NCI-H226 (cell line): ENCODE measurements at places on chromosomes 5 and 9.

GRCh38 chr9:90137801-90138200 is 504.8 kb downstream of the DIRAS2 start:
- no peak for DNase-seq

GRCh38 chr9:128555180-128555721 is 2.9 kb downstream of the SPTAN1 start:
- peak; percentile 86 for DNase-seq

DNA sequence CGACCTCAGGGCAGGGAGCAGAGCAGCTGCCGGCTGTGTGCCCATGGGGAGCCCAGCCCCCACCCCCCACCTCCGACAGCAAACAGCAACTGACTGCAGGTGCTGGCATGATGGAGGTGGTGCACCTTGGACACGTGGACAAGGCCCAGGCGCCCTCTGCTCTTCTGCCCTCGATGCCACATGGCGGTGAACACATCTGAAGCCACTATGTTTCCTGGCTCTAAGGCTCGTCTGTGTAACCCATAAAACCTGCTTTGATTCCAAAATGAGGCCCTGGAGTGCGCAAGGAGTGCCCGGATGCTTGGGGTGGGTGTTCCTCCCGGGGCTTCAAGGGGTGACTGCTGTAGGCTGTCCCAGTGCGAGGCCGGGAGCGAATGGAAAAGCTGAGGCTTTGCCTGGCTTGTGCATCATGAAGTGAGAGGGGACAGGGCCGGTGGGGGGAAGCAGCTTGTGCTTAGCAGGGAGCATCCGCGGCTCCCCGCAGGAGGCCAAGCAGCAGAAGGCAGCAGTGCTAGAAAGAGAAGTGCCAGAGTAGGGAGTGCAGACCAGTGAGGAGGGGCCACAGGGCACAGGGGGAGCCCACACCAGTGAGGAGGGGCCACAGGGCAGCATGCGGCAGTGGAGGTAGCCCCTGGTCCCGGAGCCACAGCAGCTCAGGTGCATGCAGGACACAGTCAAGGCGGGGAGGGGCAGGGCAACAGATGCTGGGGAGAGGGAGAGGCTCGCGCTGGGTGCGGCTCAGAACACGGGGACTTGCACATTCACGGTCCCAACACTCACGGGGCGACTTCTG is 30.0 kb downstream of the NKD2 start:
- no peak for DNase-seq

- DNase-seq: peak; percentile 63
Observed at GRCh38 chr5:136028782-136029742, at the start of gene TGFBI. Gene TGFBI (plus strand): TSS chr5:136028988. CDS start chr5:136029056, 68 bp downstream.

DNA sequence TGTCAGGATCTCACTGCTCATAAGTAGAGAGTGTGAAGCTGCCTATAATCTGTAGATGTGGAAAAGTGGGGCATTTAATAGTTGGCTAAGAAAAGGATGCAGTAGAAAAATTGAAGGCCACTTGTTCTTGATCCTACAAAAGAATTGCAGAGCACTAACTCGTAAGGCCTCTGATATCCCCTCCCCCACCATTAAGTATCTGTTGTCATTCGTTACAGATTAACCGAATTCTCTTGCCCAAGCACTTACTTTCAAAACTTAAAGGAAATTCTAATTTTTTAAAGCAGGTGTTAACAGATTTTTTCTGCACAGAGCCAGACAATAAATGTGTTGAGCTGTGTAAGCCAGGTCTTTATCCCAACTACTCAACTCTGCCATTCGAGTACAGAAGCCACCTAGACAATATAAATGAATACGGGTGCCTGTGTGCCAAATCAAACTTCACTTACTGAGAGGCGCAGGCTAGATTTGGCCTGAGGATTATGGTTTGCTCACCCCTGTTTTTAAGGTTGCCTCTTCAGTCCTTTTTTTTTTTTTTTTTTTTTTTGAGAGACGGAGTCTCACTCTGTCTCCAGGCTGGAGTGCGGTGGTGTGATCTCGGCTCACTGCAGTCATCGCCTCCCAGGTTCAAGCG is 234.8 kb downstream of the RFK start:
- DNase-seq: no peak

DNA sequence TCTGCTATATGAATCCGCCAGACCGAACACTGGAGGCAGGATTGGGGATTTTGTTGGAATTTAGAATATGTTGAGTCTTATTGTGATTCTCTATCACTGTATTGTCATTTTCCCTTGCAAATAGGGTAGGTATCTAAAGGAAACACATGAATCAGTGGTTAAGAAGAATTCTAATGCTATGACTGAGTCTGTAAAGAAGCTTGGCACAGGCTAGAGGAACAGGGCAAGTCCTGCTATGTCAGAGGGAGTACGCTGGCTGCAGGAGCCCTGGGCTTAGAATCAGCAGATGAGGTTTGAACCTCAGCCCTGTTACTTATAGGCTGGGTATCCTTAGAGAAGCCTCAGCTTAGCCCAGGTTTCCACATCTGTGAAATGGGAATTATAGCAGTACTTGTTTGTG is 198.1 kb downstream of the NR3C1 start:
- peak; percentile 97 for DNase-seq

GRCh38 chr5:151183456-151184245 is 26.1 kb upstream of the ANXA6 start:
- DNase-seq: no peak

- peak; percentile 86 for DNase-seq
Observed at GRCh38 chr9:97840521-97840920, 12.5 kb upstream of the FOXE1 start.

GRCh38 chr9:117250610-117251215 is 164.1 kb downstream of the ASTN2 start:
- no peak for DNase-seq

DNA sequence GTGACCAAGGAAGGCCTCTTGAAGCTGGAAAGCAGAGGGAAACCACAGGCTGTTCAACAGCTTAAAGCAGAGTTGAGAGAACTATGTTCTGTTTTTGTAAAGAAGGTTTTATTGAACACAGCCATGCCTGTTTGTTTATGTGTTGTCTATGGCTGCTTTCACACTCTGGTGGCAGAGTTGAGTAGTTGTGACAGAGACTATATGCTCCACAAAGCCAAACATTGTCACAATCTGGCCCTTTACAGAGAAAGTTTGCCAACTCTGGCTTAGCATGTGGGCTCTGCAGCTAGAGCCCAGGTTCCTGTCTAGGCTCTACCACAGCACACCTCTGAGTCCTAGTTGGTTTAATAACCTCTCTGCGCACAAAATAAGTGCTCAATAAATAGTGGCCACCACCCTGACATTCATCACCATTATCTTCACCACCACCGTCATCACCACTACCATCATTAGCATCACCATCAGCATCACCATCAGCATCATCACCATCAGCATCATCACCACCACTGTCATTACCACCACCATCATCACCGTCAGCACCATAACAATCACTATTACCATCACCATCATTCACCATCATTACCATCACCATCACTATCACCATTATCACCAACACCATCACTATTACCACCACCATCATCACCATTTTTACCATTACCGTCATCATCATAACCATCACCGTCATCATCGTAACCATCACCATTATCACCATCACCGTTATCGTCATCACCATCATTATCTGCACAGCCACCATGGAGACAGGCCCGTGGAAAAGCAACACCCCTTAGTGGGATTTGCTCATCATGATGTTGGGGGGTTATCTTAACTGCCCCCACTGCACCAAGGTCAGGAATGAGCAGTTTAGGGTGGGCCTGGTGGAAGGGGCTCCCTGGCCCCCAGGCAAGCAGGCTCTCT is 18.3 kb downstream of the AKNA start:
- DNase-seq: no peak

- peak; percentile 44 for DNase-seq
Observed at GRCh38 chr9:23044549-23044948, 597.9 kb downstream of the DMRTA1 start.

DNA sequence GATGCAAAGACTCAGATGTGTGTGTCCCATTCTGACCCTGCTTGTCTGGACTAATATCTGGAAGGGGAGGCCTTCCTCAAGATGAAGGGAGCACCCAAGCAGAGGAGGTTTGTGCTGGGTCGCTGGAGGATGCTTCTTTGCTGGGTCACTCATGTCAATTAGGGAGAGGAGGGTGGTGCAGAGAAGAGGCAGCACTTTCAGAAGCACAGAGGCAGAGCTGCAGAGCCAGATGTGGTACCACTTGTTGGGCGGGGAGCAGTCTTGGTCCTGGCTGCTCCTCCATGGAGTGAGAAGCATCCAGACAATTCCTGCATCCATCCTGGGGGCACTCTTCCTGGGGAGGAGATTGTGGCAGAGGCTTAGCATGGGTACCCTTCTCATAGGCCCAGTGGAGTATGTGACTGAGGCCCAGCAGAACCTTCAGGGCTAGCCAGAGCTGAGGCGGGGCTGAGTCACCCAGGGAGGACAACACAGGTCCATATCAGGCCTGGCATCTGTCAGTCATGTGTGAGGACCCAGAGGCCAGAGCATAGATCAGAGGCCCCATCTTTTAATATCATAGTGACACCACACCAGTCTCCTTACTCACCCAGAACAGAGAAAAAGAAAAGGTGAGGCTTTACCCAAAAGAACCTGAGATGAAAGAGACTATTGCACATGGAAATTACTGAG is 59.8 kb downstream of the TNFSF15 start:
- DNase-seq: no peak

GRCh38 chr9:101533334-101534204 is at the start of gene RNF20:
Gene RNF20 (plus strand): TSS chr9:101533853. CDS start chr9:101535424, 1,571 bp downstream.
- DNase-seq: peak; percentile 98

GRCh38 chr5:81827500-81827899 is 76.6 kb upstream of the SSBP2 start:
- DNase-seq: no peak

DNA sequence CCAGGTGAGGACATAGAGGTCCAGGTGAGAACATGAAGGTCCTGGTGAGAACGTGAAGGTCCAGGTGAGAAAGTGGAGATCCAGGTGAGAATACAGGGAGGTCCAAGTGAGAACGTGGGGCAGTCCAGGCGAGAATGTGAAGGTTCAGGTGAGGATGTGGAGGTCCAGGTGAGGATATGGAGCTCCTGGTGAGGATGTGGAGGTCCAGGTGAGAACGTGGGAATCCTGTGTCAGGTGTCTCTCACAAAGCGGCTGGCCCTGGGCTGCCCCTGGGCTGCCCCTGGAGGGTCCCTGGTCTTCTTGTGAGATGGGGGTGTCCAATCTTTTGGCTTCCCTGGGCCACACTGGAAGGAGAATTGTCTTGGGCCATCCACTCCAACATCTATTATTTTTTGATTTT is 133.4 kb downstream of the MRPL36 start:
- no peak for DNase-seq

- no peak for DNase-seq
Observed at GRCh38 chr5:25005431-25005830, 360.7 kb upstream of the CDH10 start.

DNA sequence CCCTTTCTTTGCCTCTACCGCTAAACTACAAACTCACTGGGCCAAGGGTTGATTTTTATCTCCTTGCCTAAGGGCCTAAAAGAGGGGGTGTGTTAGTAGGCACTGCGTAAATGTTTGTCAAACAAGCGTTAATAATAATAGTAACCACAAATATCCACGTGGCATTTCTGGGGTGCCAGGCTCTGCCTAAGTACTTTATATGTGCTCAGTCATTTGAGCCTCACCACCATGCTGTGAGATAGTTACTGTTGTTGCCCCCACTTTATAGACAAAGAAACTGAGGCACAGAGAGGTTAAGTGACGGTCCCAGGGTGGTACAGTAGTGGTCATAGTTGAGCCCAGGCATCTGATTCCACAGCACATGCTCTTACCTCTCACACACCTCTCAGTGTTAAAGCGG is 52.4 kb downstream of the ERGIC1 start:
- DNase-seq: peak; percentile 52

DNA sequence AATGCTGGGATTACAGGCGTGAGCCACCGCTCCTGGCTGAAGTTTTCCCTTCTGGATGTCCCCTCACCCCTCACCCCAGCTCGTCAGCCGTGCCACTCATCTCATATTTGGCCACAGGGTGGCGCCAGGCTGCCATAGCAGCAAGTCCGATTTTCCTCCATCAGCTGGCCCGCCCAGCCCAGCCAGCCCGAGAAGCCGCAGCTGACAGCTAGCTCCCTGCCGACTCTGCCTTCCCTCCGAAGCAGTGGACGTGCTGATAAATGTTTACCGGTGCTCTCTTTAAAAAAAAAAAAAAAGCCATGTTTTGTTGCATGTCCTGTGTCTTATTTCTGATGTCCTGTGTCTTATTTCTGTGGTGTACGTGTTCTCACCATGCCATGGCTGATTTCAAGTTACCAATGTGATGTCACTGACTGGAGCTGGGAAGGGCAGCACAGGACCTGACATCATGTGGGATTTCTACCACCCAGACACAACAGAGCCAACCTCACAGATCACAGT is 58.3 kb downstream of the PFDN1 start:
- DNase-seq: peak; percentile 74

- no peak for DNase-seq
Observed at GRCh38 chr5:177093082-177093712, 6.5 kb downstream of the FGFR4 start.

DNA sequence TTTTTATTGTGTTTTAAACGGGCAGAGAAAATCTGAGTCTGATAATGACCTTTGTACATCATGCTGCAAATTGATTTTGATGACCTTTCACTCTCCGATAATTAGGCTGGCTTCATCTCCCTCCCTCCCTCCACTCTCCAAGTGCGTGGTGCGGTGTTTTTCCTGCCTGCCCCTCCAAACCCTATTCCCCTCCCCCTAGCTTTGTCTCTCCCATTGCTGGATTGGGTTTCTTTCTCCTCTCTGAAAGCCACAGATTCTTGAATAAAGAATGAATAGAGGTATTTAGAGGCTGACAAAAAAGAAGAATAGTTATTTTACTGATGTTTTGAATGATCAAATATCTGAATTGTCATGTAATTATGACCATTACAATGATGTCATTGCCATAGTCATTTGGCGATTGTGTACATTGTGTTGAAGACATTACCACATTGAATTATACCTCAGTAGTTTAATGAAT is 571.1 kb upstream of the ZNF608 start:
- no peak for DNase-seq
